ENCODE measurements at places on chromosomes 6 and 20. TPM values are rescaled to one million over a fixed set of nuclear protein-coding genes. Genes with fewer than 3 reads are reported as not detected.
A peak's percentile ranks its signal among the peaks of the same experiment; 100 is the strongest.

DNA sequence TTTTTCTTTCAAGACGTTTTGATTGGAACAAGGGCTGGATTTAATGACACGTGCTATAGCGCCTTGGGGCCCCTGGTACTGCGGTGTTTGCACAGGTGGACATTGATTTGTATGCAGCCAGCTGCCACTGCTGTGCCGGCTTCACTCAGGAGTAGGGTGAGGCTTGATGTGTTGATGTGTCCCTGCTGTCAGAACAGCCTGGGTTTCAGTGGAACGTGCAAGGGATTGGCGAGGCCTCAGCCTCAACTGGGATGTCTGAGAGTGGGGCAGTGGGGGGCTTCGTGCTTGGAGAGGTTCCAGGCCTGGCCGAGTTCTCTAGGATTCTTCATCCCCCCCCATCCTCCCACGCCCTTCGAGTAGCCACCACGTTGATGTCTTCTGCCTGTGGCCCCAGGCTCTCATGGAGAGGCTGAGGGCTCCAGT, 23.0 kb downstream of the PYGB start:
- no peaks in the 10 kb centered on the region for H3K27me3 ChIP-seq
- H3K27ac ChIP-seq: no peak overlapping the region

- H3K4me1 ChIP-seq: no peaks in the 10 kb centered on the region
- H3K27ac ChIP-seq: no peak overlapping the region
- H3K36me3 ChIP-seq: no peaks in the 10 kb centered on the region
These were observed 62.0 kb downstream of the DLGAP4 start for GRCh38 chr20:36367907-36368799.

DNA sequence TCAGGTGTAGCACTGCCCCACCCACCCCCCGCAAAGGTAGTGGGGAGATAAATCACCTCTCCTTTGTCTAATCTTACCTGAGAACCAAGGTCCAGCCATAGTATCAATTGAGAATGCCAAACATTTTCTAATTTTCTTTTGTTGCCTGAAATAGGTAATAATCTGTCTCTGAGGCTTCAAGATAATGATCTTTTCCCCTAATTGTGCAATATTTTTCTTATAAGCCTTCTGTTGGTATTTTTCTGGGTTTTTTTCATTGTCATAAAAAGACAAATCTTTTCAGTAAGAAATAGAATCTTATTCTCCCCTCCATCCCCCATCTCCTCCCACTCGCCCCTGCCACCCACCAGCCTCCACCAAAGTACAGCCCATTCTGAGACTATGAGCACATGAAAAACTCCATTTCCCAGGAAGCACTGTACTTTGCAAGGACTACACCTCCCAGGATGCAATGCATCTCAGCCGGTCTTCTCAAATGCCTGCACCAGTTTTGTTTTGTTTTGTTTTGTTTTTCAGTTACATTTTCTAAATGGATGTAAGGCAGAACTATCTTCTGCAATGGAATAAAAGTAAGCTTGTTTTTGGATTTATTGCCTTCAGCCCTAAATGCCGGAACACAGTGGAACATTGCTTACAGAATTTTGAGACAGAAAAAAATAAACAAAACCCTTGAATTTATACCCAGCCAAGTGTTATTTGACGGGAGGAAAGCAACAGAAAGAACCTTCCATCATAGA, 268.0 kb downstream of the TFAP2A start:
- H3K4me1 ChIP-seq: no peaks in the 10 kb centered on the region
- H3K27ac ChIP-seq: no peak overlapping the region
- H3K27me3 ChIP-seq: no peaks in the 10 kb centered on the region
- peak overlapping the region; percentile 33 for H3K4me3 ChIP-seq

DNA sequence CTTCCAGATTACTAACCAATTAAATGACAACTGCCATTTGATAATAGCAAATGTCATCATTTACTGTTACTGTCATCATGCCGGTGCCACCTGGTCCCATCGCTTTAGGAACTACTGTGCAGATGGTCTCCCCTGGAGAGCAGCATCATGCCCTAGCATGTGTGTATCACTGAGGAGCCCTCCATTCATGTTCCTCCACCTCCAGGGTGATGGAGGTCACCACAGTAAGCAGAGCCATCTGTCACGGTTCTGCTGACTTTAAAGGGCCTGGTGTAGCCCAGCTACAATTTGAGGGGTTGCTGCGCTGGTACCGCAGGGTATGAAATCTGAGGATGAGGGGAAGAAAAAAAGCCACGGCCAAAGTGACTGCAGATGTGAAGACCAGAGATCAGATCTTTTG, 118.8 kb upstream of the KCNK16 start:
- no peaks in the 10 kb centered on the region for H3K4me1 ChIP-seq
- DNase-seq: no peak
- no peaks in the 10 kb centered on the region for H3K36me3 ChIP-seq
- H3K27me3 ChIP-seq: no peaks in the 10 kb centered on the region
- H3K27ac ChIP-seq: no peak overlapping the region

Gene SYNDIG1
- polyA plus RNA-seq: 2.0 TPM

Gene CMTR1
- 33.1 TPM for polyA plus RNA-seq

Data from large intestine (tissue), 12 donors.